Stimulated activated CD8-positive, alpha-beta memory T cell treated with anti-CD3 and anti-CD28 coated beads, Interleukin-7, amount 100 ng/mL, for 24 hours (primary cell): ENCODE measurements at places on chromosomes 3 and 15.

- no peak for DNase-seq
Measured at GRCh38 chr15:84782346-84782745, 34.0 kb downstream of the ZNF592 start.

DNA sequence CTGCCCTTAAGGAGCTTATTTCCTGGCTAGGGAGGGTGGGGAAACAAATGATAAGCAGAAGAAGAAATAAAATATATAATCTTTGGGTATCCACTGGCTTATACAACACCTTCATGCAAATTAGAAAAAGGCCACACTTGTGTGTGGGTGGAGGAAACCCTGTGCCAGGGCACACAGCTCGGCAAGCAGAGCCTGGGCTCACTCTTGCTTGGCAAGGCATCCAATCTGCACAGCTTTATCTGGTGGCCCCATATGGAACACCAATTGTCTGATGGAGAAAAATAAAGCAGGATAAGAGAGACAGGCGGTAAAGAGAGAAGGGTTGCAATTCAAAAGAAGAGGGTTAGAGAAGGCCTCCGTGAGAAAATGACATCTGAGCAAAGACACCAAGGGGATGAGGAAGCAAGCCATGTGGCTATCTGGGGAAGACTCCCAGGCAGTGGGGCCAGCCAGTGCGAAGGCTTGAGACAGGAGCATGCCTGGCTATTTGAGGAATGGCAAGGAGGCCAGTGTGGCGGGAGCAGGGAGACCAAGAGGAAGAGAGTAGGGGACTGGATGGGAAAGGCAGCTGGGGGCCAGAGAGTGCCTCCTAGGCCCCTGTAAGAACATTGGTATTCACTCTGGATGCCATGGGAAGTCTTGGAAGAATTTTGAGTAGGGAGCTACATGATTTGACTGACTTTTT is 22.5 kb upstream of the VPS8 start:
- no peak for DNase-seq

DNA sequence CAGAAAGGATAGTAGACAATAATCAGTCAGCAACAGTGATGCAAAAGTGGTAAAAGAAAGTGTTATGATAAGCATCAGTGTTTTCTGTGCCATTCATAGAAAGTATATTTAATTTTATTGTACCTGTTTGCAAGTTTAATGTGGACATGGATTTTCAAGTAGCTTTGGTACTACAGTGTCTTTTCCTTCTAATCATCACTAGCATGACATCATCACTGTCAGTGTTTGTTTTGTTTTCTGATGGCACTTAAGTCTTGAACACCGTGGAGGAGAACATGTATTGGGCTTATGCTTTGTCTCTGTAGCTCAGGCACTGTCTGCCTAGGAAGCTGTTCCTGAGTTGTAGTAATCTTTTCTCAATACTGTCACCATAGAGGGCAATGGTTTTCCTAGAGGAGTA is 41.9 kb downstream of the SETD5 start:
- DNase-seq, result no peak

GRCh38 chr3:155760653-155761052 is 15.8 kb upstream of the PLCH1 start:
- no peak for DNase-seq
